ENCODE measurements at places on chromosomes 1 and 21.

GRCh38 chr1:217392441-217392840 is 238.4 kb downstream of the GPATCH2 start:
- DNase-seq: no peak

GRCh38 chr21:29190923-29191331 is 60.5 kb downstream of the MAP3K7CL start:
- DNase-seq: peak; percentile 73

- no peak for DNase-seq
These were observed 4.8 kb downstream of the INAVA start for GRCh38 chr1:200899451-200899915.

- no peak for DNase-seq
These were observed 10.1 kb upstream of the GORAB start for GRCh38 chr1:170521818-170522217.

GRCh38 chr1:86650065-86650464 is 54.3 kb upstream of the SH3GLB1 start:
- no peak for DNase-seq

DNA sequence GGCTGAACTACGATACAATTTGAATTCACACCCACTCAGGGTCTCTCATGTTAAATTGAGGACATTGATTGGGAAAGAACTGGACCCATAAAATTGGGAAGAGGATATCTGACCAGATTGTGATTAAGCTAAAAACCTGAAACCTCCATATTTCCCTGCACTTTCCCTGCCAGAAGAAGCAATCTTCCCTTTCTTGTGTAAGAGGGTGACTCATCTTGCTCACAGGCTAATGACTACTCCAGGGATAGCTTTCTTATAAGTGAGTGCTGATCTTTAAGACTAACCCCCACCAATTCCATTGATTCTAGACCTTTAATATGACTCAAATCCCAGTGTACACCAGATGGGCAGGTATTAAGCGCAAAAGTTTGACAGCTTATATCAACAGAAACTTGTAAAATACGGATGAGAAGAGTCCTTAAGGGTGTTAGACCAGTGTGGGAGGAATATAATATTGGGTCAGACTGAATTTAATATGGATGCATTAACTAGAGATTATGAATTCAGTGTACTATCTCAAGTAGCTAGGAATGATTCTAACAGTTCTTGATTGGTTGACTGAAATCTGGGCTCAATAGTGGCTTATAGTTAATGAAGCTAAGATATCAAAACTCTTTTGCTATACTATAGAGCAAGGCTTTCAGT is 12.1 kb upstream of the SGIP1 start:
- DNase-seq: peak; percentile 90

GRCh38 chr1:222250376-222250775 is 297.5 kb downstream of the HHIPL2 start:
- DNase-seq: peak; percentile 37

- no peak for DNase-seq
These were observed 24.9 kb downstream of the VAV3 start for GRCh38 chr1:107940017-107940577.

GRCh38 chr1:200367841-200368534 is 41.8 kb downstream of the ZNF281 start:
- DNase-seq: peak; percentile 90

GRCh38 chr1:200042119-200042551 is 14.6 kb downstream of the NR5A2 start:
- no peak for DNase-seq

- DNase-seq: peak; percentile 85
These were observed 2.2 kb downstream of the NUAK2 start for GRCh38 chr1:205319081-205320018.

GRCh38 chr1:60427701-60428100 is 354.1 kb upstream of the C1orf87 start:
- DNase-seq: no peak

GRCh38 chr1:19651141-19651737 is 7.1 kb downstream of the NBL1 start:
- DNase-seq: peak; percentile 63

DNA sequence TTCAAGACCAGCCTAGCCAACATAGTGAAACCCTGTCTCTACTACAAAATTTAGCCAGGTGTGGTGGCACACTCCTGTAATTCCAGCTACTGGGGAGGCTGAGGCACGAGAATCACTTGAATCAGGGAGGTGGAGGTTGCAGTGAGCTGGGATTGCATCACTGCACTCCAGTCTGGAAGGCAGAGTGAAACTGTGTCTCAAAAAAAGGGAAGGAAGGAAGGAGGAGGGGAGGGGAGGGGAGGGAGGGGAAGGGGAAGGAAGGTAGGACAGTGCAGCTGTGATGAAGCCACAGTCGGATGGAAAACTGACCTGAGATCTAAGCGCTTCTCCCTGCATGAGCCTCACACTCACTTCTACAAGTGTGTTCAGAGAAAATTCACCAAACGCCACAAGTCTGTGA is 22.0 kb upstream of the FHAD1 start:
- DNase-seq: no peak

DNA sequence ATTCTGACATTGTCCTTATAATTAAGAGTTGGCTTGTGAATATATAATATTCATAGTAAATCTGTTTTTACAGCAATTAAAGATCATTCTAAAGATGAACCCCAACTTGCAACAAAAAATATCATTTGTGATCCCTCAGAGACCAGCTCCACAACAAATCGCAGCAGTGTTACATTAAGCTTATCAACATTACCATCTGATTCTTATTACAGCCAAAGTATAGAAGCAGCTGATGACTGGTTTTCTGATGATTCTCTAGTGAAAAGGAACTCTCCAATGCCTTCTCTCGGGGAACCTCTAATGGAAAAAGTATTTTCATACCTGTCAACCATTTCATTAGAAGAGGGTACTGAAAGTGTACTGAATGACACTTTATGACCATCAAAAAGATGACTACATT is 45.4 kb downstream of the C1orf185 start:
- DNase-seq: no peak

GRCh38 chr1:169090900-169091311 is 15.6 kb upstream of the ATP1B1 start:
- DNase-seq: no peak

DNA sequence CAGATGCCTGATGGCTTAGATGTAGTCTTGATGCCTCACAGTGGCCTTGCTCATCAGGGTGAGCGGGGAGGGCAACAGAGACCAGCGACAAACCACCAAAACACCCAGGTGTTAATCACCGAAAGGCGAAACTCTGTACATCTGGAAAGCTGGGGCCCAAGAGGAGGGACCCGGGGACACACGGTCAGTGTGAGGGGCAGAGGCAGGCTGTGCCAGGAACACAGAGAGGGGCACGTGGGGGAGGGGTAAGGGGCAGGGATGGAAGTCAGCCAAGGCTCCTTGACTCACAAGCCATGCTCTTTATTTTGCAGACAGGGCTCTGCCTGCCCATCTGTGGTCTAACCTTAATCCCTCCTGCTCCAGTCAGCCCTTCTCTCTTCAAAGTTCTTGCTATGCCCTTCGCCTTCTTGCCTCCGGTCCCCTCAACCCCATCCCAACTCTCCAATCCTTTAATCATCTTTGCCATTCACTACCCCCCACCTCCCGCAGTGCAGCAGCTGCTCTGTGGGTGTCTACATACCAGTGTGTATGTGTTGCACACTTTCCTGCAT is 4.3 kb downstream of the MEF2D start:
- DNase-seq: no peak

- DNase-seq: no peak
These were observed 3.8 kb downstream of the ACBD6 start for GRCh38 chr1:180498594-180498993.

- DNase-seq: peak; percentile 58
These were observed 58.3 kb downstream of the AKT3 start for GRCh38 chr1:243791586-243792267.

- peak; percentile 56 for DNase-seq
These were observed 71.5 kb downstream of the RPS6KC1 start for GRCh38 chr1:213122514-213122929.

GRCh38 chr1:86773341-86774288 is 69.2 kb downstream of the SH3GLB1 start:
- no peak for DNase-seq

- no peak for DNase-seq
These were observed 191.8 kb downstream of the RPS6KC1 start for GRCh38 chr1:213242883-213243282.

- peak; percentile 65 for DNase-seq
These were observed 14.4 kb downstream of the MAP3K7CL start for GRCh38 chr21:29144736-29145353.

All from mesenchymal stem cell (in vitro differentiated cells and primary cell).